ENCODE measurements at places on chromosomes 12 and 14. TPM values are rescaled to one million over a fixed set of nuclear protein-coding genes. Genes with fewer than 3 reads are reported as not detected.
A peak's percentile ranks its signal among the peaks of the same experiment; 100 is the strongest.

- H3K4me3 ChIP-seq = no peak overlapping the region
- no peaks in the 10 kb centered on the region for H3K4me1 ChIP-seq
- DNase-seq = no peak
- H3K36me3 ChIP-seq = no peaks in the 10 kb centered on the region
Measured at GRCh38 chr14:77230914-77231313, 40.1 kb downstream of the NGB start.

DNA sequence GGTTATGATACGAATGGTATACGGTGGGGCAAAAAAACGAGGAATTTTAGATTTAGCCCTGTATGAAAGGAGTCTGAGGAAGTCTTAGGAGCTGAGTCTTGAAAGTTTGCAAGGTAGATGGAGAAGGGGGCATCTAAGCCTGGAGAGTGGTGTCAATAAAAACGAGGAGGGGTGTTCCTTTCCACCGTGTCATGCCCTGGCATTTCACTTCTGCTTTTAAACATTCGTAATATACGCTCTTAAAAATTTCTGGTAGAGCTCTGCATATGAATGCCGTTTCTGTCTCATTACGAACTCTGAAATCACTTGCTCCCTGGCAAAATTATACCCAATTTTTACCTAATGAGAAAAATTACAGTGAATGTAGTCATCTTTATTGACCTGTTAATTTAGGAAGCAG lies 170.2 kb downstream of the ERC1 start:
- DNase-seq = no peak
- peaks cover 4% of the 10 kb centered on the region for H3K36me3 ChIP-seq
- no peak overlapping the region for H3K27ac ChIP-seq
- no peak overlapping the region for H3K4me3 ChIP-seq

DNA sequence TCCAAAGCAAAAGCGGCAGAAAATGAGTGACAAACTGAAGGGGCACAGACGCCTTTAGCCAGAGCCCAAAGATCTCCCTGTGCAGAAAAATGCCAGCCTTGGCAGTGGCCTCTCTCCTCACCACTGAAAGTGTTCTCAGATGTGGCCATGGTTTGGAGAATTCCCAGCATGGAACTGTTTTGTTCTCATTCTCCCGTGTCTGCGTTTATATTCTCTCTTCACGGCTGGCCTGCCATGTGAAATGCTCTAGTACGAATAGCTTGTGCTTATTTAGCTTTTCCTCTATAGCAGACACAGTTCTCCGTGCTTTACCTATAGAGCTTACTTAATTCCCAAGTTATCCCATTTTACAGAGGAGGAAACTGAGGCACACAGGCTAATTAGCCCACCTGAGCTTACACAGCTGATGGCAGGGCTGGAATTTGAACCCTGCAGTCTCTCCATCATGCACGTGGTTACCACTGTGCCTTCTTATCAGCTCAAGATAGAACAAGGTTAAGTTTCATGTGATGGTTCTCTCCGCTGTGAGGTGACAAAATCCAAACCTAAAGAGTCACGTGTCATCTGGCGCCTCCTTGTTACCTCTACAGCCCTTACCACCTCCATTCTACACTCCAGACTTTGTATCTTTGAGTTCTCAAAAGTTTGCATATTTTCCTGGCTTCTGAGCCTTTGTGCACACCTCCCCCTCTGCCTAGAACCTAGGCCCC lies 141.6 kb downstream of the GCH1 start:
- no peaks in the 10 kb centered on the region for H3K27me3 ChIP-seq
- DNase-seq = no peak
- no peak overlapping the region for H3K27ac ChIP-seq
- peaks cover 8% of the 10 kb centered on the region for H3K4me1 ChIP-seq
- no peak overlapping the region for H3K4me3 ChIP-seq

GRCh38 chr14:102125546-102125945 lies 14.2 kb upstream of the WDR20 start:
- no peak overlapping the region for H3K27ac ChIP-seq
- H3K4me3 ChIP-seq = no peak overlapping the region
- H3K36me3 ChIP-seq = no peaks in the 10 kb centered on the region
- no peaks in the 10 kb centered on the region for H3K27me3 ChIP-seq
- H3K4me1 ChIP-seq = no peaks in the 10 kb centered on the region

- H3K4me3 ChIP-seq = no peak overlapping the region
- H3K27me3 ChIP-seq = no peaks in the 10 kb centered on the region
- no peak for DNase-seq
- peaks cover 40% of the 10 kb centered on the region for H3K36me3 ChIP-seq
- no peak overlapping the region for H3K27ac ChIP-seq
Measured at GRCh38 chr12:116784238-116784612, 46.1 kb downstream of the RNFT2 start.

DNA sequence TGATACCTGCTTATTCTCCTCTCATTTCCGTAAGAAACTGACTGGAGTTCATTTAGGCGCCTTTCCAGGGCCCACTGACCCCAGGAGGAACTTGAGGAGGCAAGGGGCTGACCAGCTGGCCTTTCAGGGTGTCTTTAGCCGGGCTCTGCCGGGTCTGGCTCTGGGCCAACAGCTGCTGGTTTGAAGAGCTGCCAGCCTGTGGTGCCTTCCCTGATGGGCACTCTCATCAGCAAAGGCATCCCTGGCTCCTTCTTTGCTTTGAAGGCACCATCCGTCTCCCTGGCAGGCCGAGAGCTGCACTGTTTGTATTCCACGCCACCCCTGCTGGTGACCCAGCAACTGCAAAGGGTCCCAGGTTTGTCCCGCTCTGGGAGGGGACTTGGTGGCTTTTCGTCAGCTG lies 42.0 kb downstream of the IQSEC3 start:
- DNase-seq = no peak
- H3K27ac ChIP-seq = no peak overlapping the region
- H3K4me1 ChIP-seq = peaks cover 20% of the 10 kb centered on the region
- no peaks in the 10 kb centered on the region for H3K36me3 ChIP-seq
- no peak overlapping the region for H3K4me3 ChIP-seq

DNA sequence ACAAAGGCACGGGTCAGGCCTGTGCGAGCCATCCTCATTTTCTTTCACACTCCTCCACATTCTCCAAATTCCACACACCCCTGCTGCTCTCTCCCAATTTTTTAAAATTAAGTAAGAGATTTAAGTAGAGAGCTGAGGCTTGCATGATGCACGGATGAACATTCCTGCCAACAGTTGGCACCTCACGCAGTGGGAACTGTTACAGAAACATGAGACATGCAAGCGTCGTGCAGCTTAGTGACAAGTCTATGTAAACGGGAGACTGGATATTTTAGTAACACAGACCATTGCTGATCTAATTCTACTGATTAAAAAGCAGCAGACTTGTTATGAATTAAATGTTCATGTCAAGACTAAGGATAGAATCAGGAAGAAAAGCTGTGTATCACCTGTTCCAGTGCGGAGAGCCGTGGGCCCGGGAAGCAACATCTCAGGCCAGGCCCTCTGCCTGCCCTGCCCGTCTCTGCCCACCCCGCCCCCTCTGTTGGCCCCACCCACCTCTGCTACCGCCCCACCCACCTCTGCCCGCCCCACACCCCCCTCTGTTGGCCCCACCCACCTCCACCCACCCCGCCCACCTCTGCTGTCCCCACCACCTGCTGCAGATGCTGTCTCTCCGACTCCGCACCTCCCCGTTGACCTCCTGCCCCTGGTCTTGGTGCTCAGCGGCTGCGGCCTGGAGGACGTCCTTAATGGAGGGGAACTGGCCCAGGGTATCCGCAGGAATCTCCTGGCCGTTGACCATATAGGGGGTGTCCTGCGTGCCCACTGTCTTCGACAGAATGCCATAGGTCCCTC lies 21.2 kb downstream of the GOLGA3 start:
- no peak overlapping the region for H3K27ac ChIP-seq
- no peak for DNase-seq
- H3K36me3 ChIP-seq = peaks cover 52% of the 10 kb centered on the region
- H3K4me1 ChIP-seq = peaks cover 25% of the 10 kb centered on the region

DNA sequence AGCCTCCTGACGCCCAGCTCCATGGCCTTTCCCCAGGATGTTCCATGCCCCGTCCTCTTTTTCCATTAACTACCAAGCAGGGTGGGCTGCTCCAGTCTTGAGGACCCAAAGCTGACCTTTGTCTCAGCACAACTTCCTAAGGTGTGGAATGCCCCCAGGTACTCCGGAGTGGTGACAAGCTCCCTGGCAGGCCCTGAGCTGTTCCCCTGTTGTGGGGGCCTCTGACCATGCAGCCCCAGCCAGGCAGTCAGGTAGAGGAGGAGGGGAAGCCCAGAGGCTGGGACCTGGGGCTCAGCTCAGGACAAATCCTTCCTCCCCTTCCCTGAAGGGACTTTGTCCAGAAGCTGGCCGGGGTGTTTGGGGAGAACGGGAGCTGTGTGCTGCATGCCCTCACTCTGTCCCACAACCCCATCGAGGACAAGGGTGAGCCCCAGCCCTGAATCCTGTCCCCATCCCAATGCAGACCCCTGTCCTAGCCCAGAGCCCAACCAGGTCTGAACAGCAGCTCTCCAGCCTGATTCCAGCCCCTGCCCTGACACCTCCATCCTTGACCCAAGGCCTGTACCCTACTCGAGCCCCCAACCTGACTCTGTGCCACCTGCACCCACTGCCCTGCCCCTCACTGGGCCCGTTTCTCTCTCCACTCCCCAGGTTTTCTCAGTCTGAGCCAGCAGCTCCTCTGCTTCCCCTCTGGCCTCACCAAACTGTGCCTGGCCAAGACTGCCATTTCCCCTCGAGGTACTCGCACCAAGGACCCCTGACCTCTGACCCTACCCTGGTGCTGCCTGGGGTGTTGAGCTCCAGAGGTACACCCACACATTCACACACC lies 4.4 kb downstream of the CARMIL3 start:
- DNase-seq = no peak
- peaks cover 17% of the 10 kb centered on the region for H3K4me1 ChIP-seq
- H3K4me3 ChIP-seq = no peak overlapping the region

DNA sequence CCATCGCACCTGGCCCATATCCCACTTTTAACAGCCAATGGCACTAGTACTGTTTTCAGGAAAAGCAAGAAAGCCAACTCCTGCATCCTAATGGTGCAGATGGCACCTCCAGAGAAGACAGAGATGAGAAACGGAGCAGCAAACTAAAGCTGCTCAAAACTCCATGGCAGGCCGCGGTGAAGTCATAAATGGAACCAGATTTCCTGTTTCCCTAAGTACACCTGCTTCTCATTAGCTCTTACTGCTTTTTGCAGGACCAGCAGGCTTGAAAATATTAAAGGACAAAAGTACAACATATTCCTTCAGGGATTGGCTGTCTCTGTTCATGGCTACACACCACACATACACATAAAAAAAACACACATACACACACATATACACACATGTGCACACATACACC lies 36.7 kb upstream of the LGALS3 start:
- no peaks in the 10 kb centered on the region for H3K36me3 ChIP-seq
- H3K27me3 ChIP-seq = no peaks in the 10 kb centered on the region
- H3K27ac ChIP-seq = no peak overlapping the region
- no peak overlapping the region for H3K4me3 ChIP-seq
- DNase-seq = no peak
- H3K4me1 ChIP-seq = peaks cover 4% of the 10 kb centered on the region

GRCh38 chr12:45565590-45565989 lies 163.9 kb upstream of the ARID2 start:
- no peak overlapping the region for H3K4me3 ChIP-seq
- no peak overlapping the region for H3K27ac ChIP-seq
- H3K36me3 ChIP-seq = no peaks in the 10 kb centered on the region
- H3K27me3 ChIP-seq = peaks cover 2% of the 10 kb centered on the region
- DNase-seq = no peak
- no peaks in the 10 kb centered on the region for H3K4me1 ChIP-seq

DNA sequence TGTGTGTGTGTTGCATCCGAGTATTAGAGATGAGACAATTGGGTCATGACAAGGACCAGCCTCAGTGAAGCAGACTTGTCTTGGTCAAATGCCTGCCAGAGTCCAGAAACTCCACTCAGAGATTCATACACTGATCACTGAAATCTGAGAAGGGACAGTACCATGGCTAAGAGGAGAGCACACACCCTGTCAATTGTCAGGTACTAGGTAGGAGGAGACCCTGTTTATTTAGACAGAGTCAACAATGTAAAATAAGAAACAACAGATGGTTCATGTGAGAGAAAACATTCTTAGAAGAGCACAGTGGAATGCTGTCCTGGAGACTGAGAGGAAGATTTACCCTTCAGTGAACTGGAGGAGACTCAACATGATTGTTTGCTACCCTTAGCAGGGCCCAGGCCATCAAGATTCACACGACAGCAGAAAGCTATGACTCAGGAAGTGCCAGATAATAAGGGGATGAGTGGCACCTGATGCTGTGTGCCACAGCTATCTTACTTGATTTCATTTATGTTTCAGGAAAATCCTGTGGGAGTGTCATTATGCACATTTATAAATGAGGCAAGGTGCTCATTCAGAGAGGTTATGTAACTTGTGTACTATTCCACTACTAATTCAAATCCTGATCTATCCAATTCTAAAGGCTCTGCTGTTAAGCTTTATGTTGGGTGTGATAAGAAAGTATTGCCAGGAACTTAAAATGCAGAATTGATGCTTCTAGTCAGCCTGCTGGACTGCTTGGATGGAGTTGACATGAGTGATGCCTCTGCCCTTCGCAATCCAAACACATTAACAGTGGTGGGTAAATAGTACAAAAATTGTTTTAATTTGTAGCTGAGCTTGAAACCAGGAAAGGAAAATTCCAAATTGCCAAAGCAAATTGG lies 136.6 kb upstream of the NEDD1 start:
- no peak for DNase-seq
- H3K4me3 ChIP-seq = no peak overlapping the region
- H3K4me1 ChIP-seq = no peaks in the 10 kb centered on the region
- no peak overlapping the region for H3K27ac ChIP-seq

DNA sequence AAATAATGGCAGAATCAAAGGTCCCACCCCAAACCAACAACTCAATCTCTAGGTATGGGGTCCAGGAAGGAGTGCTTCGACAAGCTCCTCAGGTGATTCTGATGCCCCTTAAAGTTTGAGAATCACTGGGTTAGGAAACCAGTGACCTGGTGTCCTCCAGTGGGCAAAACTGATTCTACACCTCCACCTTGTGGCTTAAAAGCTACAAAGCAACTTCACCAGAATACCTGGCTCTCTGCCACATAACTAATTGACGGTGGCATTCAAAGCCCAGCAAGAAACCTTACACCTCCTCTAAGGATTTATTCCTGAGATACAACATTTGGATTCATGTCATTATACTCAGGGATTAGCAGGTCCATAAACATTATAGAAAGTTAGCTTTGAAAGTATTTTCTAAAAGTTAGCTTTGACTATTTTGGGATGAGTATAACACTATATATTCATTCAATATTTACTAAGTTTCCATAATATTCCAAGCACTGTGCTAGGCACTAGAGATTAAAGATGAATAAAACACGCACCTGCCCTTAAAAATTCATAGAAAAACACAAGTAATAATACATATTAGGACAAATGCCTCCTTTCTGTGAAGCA lies 45.4 kb downstream of the DCAF5 start:
- peak; percentile 48 for DNase-seq
- H3K36me3 ChIP-seq = peaks cover 2% of the 10 kb centered on the region
- H3K4me3 ChIP-seq = no peak overlapping the region
- H3K27ac ChIP-seq = no peak overlapping the region

The APOF gene
- total RNA-seq = not detected

The PLCZ1 gene
- not detected for total RNA-seq

The SCNN1A gene
- 0.67 TPM for total RNA-seq

The BDKRB2 gene
- 0.10 TPM for total RNA-seq

The MAP1LC3B2 gene
- total RNA-seq = 1.2 TPM

The PPFIBP1 gene
- 43.6 TPM for total RNA-seq

The FAM222A gene
- 0.20 TPM for total RNA-seq

The GSG1 gene
- not detected for total RNA-seq

The CDKL1 gene
- total RNA-seq = 2.0 TPM

All from activated naive CD4-positive, alpha-beta T cell treated with anti-CD3 and anti-CD28 coated beads for 36 hours (primary cell).